Daoy (cell line): ENCODE measurements at places on chromosomes 7 and 10. TPM values are rescaled to one million over a fixed set of nuclear protein-coding genes. Genes with fewer than 3 reads are reported as not detected.

ANKRD2 gene
- not detected in 2 replicates for total RNA-seq

AKR1C8 gene
- total RNA-seq = not detected in 2 replicates

TAC1 gene
- total RNA-seq = 0.86 TPM in 1 of 2 replicates, not detected in the other

TET1 gene
- 0.21 and 0.57 TPM in 2 replicates for total RNA-seq

ZNF511 gene
- total RNA-seq = 29.8 and 40.9 TPM in 2 replicates

CPED1 gene
- total RNA-seq = 0.15 and 1.6 TPM in 2 replicates

SORBS1 gene
- 4.9 and 5.4 TPM in 2 replicates for total RNA-seq

CC2D2B gene
- 0.29 TPM in 1 of 2 replicates, not detected in the other for total RNA-seq

SEMA4G gene
- total RNA-seq = 0.57 and 0.69 TPM in 2 replicates

CLRN3 gene
- not detected in 2 replicates for total RNA-seq

HILPDA gene
- total RNA-seq = 37.4 and 39.8 TPM in 2 replicates

SPDYE6 gene
- not detected in 2 replicates for total RNA-seq

MRLN gene
- total RNA-seq = 0.46 TPM in 1 of 2 replicates, not detected in the other

AOAH gene
- 39.0 and 42.6 TPM in 2 replicates for total RNA-seq

ASIC3 gene
- total RNA-seq = 0.12 and 1.5 TPM in 2 replicates

PNLIP gene
- total RNA-seq = not detected in 2 replicates

NOS3 gene
- 0.39 and 0.46 TPM in 2 replicates for total RNA-seq

ITIH5 gene
- 0.06 TPM in 1 of 2 replicates, not detected in the other for total RNA-seq

PRLHR gene
- not detected in 2 replicates for total RNA-seq

MINDY3 gene
- total RNA-seq = 21.2 and 24.7 TPM in 2 replicates

GIMAP8 gene
- not detected in 2 replicates for total RNA-seq

PDCD4 gene
- 13.3 and 19.9 TPM in 2 replicates for total RNA-seq

GNG11 gene
- total RNA-seq = 14.7 and 21.6 TPM in 2 replicates

PCGF6 gene
- 25.1 and 29.3 TPM in 2 replicates for total RNA-seq

MYL10 gene
- not detected in 2 replicates for total RNA-seq

IQUB gene
- 0.74 and 1.0 TPM in 2 replicates for total RNA-seq

LIPM gene
- total RNA-seq = not detected in 2 replicates

NUTM2A gene
- 0.17 and 0.24 TPM in 2 replicates for total RNA-seq

AGAP6 gene
- total RNA-seq = 2.9 and 7.0 TPM in 2 replicates

UCN3 gene
- total RNA-seq = not detected in 2 replicates

MMP21 gene
- not detected in 2 replicates for total RNA-seq

COL28A1 gene
- total RNA-seq = not detected in 2 replicates

MOGAT3 gene
- not detected in 2 replicates for total RNA-seq

TMEM184A gene
- 1.7 and 5.9 TPM in 2 replicates for total RNA-seq

INSYN2A gene
- total RNA-seq = 0.24 TPM in 1 of 2 replicates, not detected in the other

PNLIPRP3 gene
- 0.17 TPM in 1 of 2 replicates, not detected in the other for total RNA-seq

CRHR2 gene
- not detected in 2 replicates for total RNA-seq

LIPJ gene
- not detected in 2 replicates for total RNA-seq

ABCB1 gene
- total RNA-seq = 11.8 and 18.9 TPM in 2 replicates

BLOC1S2 gene
- 67.8 and 71.7 TPM in 2 replicates for total RNA-seq

ZNF804B gene
- total RNA-seq = not detected in 2 replicates

ZNF117 gene
- total RNA-seq = 3.3 and 5.4 TPM in 2 replicates

ATG9B gene
- total RNA-seq = not detected in 2 replicates

PLPP4 gene
- total RNA-seq = 3.9 and 15.8 TPM in 2 replicates

PTPN20 gene
- total RNA-seq = not detected in 2 replicates

EGR2 gene
- 1.4 and 3.1 TPM in 2 replicates for total RNA-seq

GJD4 gene
- not detected in 2 replicates for total RNA-seq

SEPTIN7 gene
- 543 and 627 TPM in 2 replicates for total RNA-seq

AGR2 gene
- total RNA-seq = not detected in 2 replicates
